ENCODE measurements at places on chromosomes 1 and 21.

GRCh38 chr1:204213668-204214662 lies at the start of gene GOLT1A:
TSS of gene GOLT1A (minus strand) at chr1:204213988. CDS start at chr1:204213906, 82 bp downstream.
- peak; percentile 95 for DNase-seq

DNA sequence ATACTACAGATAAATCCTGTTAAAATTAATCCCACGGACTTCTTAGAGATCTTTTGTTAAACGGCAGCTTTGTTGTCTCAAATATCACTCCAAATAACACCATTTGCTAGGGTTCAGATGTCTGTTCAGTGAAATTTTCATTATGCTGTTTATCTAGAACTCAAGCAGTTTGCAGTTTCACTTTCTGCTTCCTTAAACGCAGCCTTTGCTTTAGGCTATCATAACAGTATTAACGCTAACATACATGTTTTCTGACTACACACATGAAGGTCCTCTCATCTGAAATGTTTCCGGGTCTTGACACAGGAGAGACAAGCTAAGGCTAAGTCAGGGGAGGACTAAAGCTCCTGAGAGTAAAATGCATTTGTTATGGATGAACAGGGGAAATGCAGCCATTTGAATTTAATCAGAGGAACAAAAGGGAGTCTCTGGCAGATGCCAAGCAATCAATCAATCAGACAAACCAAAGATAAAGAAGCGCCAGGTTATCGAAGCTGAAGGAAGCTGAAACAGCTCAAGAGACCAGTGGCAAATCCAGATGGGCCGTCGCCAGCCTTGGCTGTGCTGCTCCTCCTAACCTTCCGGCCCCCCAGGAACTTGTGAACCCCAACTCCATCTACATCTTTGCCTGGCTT lies 16.9 kb downstream of the CCSAP start:
- no peak for DNase-seq

- no peak for DNase-seq
Observed at GRCh38 chr21:21606041-21606440, 607.8 kb downstream of the NCAM2 start.

- peak; percentile 44 for DNase-seq
Observed at GRCh38 chr1:212158912-212159796, 123.6 kb downstream of the DTL start.

DNA sequence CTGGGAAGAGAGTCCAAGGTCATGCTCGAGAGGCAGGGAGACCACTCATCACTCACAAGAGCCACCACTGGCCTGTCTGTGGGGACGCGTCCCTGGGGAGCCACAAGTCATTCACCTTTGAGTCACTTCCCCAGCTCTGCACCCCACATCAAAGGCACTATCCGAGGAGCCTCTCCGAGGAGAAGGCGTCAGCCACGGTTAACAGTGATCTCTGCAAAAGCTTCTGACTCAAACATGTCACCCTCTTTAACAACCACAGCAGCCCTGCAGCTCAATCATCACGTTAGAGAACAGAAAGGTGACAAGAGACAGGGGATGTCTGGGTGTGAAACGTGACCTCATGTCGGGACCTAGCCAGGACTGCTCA lies 9.0 kb downstream of the LRRC47 start:
- DNase-seq, result no peak

DNA sequence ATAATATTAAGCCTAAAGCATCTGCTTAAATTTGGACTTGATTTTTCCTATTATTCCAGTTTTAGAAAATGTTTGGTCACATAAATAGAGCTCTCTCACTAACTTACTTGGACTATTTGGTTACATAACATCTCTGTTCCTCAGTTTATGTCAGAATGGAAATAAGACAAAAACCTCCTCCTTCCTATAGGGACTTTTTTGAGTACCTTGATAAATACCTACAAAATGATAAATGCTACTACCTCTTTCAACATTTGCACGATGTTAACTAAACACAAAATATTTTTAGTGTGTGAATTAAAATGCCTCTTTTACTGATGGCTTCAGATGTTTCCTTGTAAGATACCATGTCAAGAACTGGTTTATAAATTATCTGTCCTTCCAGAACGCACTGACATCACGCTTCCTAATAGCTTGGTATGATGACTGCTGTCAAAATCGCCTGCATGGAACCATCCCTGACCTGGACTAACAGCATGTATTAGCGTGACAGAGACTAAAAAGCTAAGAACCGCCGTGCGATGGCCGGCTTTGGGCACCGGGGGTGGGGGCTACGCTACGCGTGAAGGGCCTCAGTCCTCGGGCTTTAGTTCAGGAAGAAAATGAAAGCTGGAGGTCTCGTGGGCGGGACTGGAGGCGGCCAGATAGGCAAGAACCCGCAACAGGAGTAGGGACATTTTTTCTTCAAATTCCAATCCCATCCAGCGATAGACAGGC lies 133.2 kb upstream of the BARHL2 start:
- DNase-seq, result peak; percentile 75
